Stimulated activated CD8-positive, alpha-beta memory T cell treated with anti-CD3 and anti-CD28 coated beads, Interleukin-7, amount 100 ng/mL, for 4 hours (primary cell): ENCODE measurements at places on chromosomes 6 and 20.

- DNase-seq, result no peak
Measured at GRCh38 chr6:157471895-157472686, 91.1 kb downstream of the ZDHHC14 start.

- no peak for DNase-seq
Measured at GRCh38 chr6:82980086-82980485, 85.6 kb downstream of the UBE3D start.

- DNase-seq, result no peak
Measured at GRCh38 chr6:113017353-113017752, 670.2 kb downstream of the RFPL4B start.

- no peak for DNase-seq
Measured at GRCh38 chr20:44089987-44090674, 96.9 kb downstream of the JPH2 start.

- DNase-seq, result no peak
Measured at GRCh38 chr20:4519534-4519933, 202.2 kb upstream of the PRND start.

DNA sequence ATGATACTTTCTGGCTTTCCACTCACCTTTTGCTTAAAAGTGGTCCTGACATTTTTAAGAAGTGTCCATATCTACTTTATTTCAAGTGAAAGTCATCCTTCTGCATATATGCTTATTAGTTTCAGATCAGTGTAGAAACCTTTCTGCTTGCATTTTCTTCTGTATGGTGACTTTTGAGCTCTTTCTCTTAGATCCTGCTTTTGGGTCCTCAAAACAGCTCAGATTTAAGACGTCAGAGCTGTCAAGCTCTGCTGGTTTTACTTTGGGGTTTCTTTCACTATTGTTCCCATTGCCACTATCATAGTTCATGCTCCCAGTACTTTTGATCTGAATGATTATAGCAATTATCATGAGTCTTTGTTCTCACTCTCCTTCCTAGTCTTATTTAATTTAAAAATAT lies 41.7 kb downstream of the BCKDHB start:
- no peak for DNase-seq

- peak; percentile 75 for DNase-seq
Measured at GRCh38 chr6:169724494-169725124, at the start of gene PHF10. TSS of gene PHF10 (minus strand) at chr6:169724500. CDS start at chr6:169723931, 569 bp downstream.

DNA sequence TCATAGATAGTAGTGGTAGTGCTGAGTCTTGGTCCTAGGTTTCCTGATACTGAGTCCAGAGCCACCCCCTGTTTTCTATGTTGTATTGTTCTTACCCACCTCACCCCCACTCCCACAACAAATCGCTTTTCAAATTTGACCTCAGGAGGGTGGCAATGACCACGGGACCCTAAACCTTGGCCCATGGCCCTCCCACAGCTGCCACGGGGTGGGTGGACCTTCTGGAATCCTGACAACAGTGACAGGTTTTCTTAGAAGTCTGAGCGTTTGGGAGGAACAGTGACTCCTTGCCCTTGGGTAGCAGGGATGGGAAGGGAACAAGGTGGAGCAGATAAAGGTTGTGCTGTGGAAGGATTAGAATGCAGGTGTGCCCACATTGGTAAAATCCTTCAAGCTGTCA lies 36.9 kb downstream of the TGM3 start:
- DNase-seq, result no peak

- DNase-seq, result no peak
Measured at GRCh38 chr6:131999545-132000146, 48.5 kb upstream of the CCN2 start.

DNA sequence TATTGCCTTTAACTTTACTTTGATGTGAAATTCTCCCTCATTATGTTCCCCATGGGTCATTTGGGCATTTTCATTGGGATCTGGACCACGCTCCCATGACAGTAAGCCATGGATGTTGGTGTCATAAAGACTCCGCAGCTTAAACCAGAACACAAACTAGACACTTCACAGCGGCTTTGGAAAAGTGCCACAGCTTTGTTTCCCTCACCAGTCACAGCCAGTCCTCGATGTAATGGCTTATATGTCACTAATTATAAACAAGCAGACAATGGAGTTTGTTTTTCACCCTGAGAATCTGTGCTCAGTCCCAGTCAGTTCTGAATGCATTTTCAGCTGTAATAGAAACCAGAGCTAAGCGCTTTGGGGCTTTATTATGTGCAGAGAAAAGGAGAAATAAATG lies 23.2 kb upstream of the DAAM2 start:
- no peak for DNase-seq

DNA sequence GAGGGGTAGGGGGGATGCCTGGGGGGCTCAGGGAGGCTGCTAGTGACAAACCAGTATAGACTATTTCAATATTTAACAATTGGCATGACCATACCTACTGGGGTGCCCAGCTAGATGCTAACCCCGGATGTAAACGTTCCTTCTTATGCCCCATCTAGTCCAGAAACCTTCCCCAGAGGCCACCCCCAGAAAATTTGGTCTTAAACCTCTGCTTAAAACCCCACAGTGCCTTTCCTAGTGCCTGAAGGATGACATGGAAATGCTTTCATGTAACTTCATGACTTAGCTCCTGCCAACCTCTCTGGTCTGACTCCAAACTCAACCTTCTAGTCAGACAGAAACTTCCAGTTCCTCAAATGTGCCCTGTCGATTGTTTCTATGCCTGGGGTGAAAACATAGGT lies 52.0 kb downstream of the JPH2 start:
- DNase-seq, result no peak

- no peak for DNase-seq
Measured at GRCh38 chr6:148973538-148974208, 226.8 kb downstream of the UST start.

- no peak for DNase-seq
Measured at GRCh38 chr6:45072016-45072415, 256.1 kb upstream of the RUNX2 start.

- DNase-seq, result no peak
Measured at GRCh38 chr6:17972978-17973622, 14.3 kb downstream of the KIF13A start.

GRCh38 chr6:135983718-135984343 lies 132.3 kb downstream of the PDE7B start:
- DNase-seq, result no peak

- no peak for DNase-seq
Measured at GRCh38 chr6:15370733-15371671, 125.1 kb downstream of the JARID2 start.

DNA sequence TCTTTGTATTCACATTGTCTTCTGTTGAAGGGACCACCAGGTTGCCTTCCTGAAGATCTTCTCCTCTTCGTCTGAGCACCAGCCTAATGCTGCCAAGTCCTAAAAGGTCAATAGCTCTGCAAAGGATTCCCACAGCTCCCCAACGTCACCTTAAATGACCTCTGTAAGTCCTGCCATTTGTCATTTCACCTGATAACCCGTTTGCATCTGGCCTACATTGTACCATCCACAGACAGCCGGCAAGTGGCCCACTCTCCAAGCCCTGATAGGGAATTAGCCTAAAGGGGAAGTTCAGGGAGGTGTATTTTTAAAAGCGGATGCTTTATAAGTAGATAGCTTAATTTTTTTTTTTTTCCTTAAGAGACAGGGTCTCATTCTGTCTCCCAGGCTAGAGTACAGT lies 127.8 kb downstream of the ZMYND8 start:
- DNase-seq, result no peak

GRCh38 chr6:154773610-154774089 lies 40.4 kb downstream of the SCAF8 start:
- no peak for DNase-seq

GRCh38 chr6:53359843-53360092 lies 11.0 kb upstream of the ELOVL5 start:
- no peak for DNase-seq

DNA sequence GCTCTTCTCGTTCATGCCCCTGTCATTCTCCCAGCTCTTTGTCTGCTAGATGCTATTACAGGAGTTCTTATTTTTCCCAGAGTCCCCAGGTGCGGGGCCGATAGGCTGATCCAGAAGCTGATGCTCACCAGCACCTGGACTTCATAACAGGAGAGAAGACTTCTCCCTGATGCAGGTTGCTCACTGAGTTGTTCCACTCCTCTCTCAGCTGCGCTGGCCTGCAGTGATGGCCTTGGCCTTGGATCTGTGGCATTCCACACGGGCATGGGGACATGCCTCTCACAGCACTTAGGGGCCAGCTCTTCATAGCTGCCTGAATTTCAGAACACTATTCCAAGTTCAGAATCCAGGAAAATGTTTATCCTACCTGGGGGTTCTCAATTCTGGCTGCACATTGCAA lies 7.1 kb upstream of the TXNDC5 start:
- DNase-seq, result no peak

DNA sequence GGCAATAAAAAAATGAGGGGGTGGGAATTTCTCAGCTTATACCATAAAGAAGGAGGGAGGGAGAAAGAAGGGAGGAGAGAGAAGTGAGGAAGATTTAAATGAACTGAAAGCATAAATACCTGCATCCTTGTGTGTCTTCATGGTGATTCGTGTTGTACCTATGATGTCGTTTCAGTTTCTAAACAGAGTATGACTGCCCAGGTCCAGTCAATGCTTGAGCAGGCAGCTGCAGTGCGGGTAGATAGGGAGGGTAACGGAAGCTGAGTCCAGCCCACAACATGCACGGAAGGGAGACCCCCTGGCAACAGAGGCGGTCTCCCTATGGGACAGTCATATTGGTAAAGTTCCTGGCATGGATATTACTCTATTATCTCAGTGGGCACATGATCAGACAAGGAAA lies 184.5 kb downstream of the KIF16B start:
- DNase-seq, result no peak

DNA sequence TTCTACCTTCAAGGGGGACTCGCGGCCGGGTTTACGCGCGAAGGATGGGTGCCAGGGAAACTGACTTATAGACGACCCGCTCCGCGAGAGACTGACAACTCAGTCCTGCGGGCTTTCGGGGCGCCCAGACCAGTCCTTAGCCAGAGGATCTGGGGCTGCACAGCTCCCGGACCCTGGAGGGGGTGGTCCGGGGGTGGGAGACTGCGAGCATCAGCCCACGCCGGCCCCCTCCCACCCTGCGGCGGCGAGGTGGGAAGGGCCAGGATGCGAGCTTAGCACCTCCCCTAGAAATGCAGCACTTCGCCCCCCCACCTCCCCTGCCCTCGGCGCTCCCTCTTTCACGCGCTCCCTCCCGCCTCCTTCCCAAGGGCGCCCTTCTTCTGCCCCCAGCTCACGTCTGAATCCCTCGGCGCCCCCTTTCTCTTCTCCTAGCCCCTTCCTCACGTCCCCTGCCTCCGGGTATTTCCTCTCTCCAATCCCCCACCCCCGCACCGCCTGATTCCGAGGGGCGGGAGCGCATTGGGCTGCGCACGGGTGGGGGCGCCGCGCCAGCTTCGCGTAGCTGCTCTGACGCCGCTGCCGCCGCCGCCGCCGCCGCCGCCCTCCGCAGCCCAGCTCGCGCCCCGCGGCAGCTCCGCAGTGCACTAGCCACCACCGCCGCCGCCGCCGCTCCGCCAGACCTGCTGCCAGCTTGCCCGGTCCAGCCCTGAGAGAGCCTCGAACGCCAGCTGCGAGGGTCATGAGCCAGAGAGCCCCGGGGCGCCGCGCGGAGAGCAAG lies at the start of gene SLC32A1:
Gene SLC32A1, plus strand, starts transcription at position 639 of the 778 bp plus-strand sequence. CDS start 239 bp downstream, outside the sequence.
- no peak for DNase-seq

GRCh38 chr20:37435607-37436006 lies 85.4 kb upstream of the NNAT start:
- DNase-seq, result no peak

- no peak for DNase-seq
Measured at GRCh38 chr6:91569071-91569470, 982.2 kb upstream of the MAP3K7 start.

DNA sequence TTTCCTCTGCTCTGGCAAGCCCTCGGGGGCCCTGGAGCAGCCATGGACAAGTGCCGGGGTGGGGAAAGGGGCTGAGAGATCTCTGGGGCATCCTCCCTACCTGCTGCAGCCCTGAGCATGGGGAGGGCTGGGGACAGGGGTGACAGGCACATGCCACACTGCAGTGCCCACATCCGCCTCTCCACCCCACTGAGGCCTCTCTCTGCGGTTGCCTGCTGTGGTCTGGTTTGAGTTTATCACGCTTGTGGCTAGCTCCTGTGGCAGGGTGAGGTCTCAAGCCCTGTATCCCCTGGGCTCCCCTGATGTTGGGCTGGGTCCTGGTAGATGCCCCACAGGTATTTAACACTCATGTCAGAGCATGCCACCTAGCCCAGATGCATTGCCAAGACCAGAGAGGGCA lies 52.9 kb upstream of the MLN start:
- peak; percentile 36 for DNase-seq

DNA sequence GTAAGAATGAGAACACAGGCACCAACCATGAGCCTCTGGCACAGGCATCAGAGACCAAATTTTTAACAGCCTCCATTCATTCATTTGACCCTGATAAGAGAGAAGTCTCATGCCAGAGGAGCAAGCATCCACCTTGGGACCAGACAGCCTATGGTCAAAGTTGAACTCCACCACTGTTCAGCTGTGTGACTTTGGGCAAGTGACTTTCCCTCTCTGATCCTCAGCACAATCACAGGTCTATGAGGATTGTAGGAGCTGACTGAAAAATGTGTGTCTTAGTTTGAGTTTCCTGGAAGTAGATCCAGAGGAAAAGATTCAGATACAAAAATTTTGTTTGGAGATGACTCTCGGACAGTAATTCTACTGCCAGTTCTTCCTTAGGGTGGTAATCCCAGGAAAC lies 645.1 kb upstream of the DEFB115 start:
- DNase-seq, result no peak

- no peak for DNase-seq
Measured at GRCh38 chr6:112288475-112288874, 34.1 kb upstream of the LAMA4 start.

DNA sequence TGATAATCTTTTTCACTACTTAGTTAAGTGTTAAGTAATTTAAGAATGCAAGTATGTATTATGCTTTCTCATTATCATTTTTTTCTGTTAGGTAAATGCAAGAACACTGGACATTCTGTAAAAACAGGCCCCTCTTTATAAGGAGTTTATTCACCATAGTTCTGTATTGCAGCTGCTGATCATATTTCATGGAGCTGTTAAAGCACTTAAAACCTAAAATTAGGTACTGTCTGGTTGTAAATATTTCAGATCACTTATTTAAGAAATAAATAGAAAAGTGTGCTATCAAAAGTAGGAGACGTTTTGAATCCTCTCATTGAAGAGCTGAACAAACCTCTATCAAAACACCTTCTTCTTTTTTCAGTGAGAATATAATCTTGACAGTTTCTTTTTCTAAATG lies 3.9 kb downstream of the EYA4 start:
- no peak for DNase-seq

- DNase-seq, result no peak
Measured at GRCh38 chr6:28757429-28758045, 166.2 kb downstream of the TRIM27 start.
